ENCODE measurements at places on chromosomes 4 and X. TPM values are rescaled to one million over a fixed set of nuclear protein-coding genes. Genes with fewer than 3 reads are reported as not detected.
A peak's percentile ranks its signal among the peaks of the same experiment; 100 is the strongest.

The HELT gene
- not detected for total RNA-seq

The SPOCK3 gene
- 0.87 TPM for total RNA-seq

DNA sequence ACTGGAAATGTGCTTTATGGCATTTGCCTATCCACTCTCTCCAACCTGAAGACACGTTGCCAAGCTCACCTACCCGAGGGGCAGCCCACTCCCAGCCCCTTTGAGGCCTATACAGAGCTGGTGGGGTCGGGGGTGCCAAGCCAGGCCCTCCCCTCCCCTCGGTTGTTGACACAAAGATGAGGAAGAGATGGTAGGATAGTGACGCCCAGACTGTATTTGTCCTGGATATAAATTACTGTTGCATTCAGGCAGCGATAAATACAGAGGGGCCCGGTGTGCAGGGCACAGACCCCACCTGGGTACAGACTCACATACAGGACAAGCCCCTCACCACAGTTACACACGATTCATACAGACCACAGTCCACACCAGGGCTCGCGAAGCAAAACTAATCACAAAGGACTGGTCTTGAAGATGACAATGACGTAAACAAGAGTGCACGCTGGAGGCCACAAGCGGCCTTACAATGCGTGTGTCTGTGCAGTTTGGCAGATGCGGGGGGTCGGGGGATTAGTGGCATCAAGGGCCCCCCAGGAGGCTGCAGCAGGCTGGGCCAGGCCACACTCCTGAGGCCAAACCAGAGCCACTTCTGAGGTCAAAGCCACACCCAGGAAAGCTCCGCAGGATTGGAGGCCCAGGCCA is 14.6 kb downstream of the DGKQ start:
- DNase-seq: no peak
- H3K4me1 ChIP-seq: no peaks in the 10 kb centered on the region
- no peaks in the 10 kb centered on the region for H3K27me3 ChIP-seq
- no peak overlapping the region for H3K27ac ChIP-seq
- no peak overlapping the region for H3K4me3 ChIP-seq

- H3K27ac ChIP-seq: no peak overlapping the region
- no peak for DNase-seq
- no peaks in the 10 kb centered on the region for H3K27me3 ChIP-seq
- H3K4me3 ChIP-seq: no peak overlapping the region
- H3K4me1 ChIP-seq: no peaks in the 10 kb centered on the region
These were observed 1525.6 kb downstream of the ARAP2 start for GRCh38 chr4:34718576-34719245.

DNA sequence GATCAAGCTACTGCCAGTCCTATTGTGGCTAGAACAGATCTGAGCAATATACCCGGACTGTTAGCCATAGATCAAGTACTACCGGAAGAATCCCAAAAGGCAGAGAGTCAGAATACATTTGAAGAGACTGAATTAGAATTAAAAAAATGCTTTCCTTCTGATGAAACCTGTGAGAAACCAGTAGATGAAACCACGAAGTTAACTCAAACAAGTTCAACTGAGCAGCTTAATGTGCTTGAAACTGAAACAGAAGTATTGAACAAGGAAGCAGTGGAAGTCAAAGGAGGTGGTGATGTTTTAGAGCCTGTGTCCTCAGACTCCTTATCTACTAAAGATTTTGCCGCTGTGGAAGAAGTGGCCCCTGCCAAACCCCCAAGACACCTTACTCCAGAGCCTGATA is 46.8 kb downstream of the WDR44 start:
- DNase-seq: no peak
- H3K36me3 ChIP-seq: no peaks in the 10 kb centered on the region
- no peak overlapping the region for H3K27ac ChIP-seq
- H3K4me3 ChIP-seq: no peak overlapping the region
- H3K27me3 ChIP-seq: no peaks in the 10 kb centered on the region

- H3K27me3 ChIP-seq: no peaks in the 10 kb centered on the region
- no peak overlapping the region for H3K4me3 ChIP-seq
- no peaks in the 10 kb centered on the region for H3K36me3 ChIP-seq
These were observed 161.7 kb downstream of the BTC start for GRCh38 chr4:74632634-74633033.

GRCh38 chr4:120481756-120482155 is 415.1 kb upstream of the MAD2L1 start:
- no peak overlapping the region for H3K4me3 ChIP-seq
- no peaks in the 10 kb centered on the region for H3K27me3 ChIP-seq
- no peaks in the 10 kb centered on the region for H3K4me1 ChIP-seq
- no peaks in the 10 kb centered on the region for H3K36me3 ChIP-seq

The TEX13D gene
- not detected for total RNA-seq

GRCh38 chr4:140109737-140110136 is 44.2 kb downstream of the MAML3 start:
- no peak overlapping the region for H3K4me3 ChIP-seq
- DNase-seq: no peak

The PTPN13 gene
- total RNA-seq: 7.9 TPM

DNA sequence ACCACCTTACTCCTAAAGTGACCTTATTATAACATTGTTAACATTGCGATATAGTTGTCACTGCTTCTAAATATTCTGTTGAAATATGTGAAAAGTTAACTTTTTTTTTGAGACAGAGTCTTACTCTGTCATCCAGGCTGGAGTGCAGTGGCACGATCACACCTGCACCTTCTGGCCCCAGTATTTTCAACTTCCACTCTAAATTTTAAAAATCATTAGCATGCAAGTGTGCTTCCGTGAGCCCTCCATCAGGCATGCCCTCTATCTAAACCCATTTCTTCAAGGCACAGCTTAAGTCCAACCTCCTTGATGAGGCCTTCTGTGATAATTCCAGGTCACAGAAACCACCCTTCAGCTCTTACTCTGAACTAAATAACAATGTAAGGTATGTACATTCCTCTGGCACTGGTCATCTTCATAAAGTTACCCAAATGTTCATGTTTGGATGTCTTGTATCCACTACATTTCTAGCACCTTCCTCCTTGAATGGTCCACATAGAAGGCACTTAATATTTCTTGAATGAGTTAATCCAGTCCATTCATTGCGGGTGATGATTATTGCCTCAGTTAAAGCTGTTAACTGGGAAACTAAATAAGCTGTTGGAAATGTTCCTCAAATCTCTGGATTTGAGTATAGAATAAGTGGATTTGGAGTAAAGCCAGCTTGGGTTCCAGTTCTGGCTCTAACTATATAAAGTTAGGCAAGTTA is 38.6 kb upstream of the TMEM131L start:
- H3K4me3 ChIP-seq: no peak overlapping the region
- no peaks in the 10 kb centered on the region for H3K36me3 ChIP-seq
- H3K27ac ChIP-seq: no peak overlapping the region

The BCORL1 gene
- total RNA-seq: 11.1 TPM

GRCh38 chrX:46407753-46408130 is 137.5 kb downstream of the ZNF674 start:
- no peak overlapping the region for H3K4me3 ChIP-seq
- DNase-seq: no peak
- no peak overlapping the region for H3K27ac ChIP-seq
- H3K4me1 ChIP-seq: no peaks in the 10 kb centered on the region
- no peaks in the 10 kb centered on the region for H3K36me3 ChIP-seq

DNA sequence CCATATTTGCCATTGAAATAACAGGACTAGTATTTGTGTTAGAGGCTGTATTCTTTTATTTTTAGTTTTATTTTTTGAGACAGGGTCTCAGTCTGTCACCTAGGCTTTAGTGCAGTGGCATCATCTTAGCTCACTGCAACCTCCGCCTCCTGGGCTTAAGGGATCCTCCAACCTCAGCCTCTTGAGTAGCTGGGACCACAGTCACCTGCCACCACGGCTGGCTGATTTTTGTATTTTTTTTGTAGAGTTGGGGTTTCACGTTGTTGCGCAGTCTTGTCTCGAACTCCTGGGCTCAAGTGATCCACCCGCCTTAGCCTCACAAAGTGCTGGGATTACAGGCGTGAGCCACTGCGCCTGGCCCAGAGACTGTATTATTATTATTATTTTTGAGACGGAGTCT is 15.3 kb downstream of the TMEM131L start:
- H3K27me3 ChIP-seq: no peaks in the 10 kb centered on the region
- peaks cover 12% of the 10 kb centered on the region for H3K4me1 ChIP-seq
- H3K4me3 ChIP-seq: no peak overlapping the region

GRCh38 chrX:63417649-63418048 is 66.5 kb upstream of the SPIN4 start:
- no peak overlapping the region for H3K27ac ChIP-seq
- no peaks in the 10 kb centered on the region for H3K27me3 ChIP-seq
- DNase-seq: no peak
- H3K4me1 ChIP-seq: no peaks in the 10 kb centered on the region
- no peak overlapping the region for H3K4me3 ChIP-seq

DNA sequence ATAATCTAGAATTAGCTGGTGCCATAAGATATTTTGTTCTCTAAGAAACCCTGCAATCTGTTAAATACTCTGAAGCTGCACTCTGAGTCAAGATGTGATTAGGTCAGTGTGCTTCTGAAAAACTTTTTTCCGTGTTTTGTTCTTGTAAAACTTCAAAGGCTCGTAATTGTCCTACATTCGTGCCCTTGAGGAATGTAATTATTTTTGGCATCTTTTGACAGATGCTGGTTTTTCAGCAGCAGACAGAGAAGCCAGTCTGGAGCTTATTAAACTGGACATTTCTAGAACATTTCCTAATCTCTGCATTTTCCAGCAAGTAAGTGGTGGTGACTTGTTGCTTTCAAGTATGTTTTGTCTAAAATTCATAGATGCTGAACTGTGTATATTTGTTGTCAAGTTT is 36.8 kb upstream of the TADA2B start:
- no peaks in the 10 kb centered on the region for H3K27me3 ChIP-seq
- no peak overlapping the region for H3K27ac ChIP-seq
- no peak overlapping the region for H3K4me3 ChIP-seq
- peaks cover 4% of the 10 kb centered on the region for H3K36me3 ChIP-seq
- no peaks in the 10 kb centered on the region for H3K4me1 ChIP-seq

DNA sequence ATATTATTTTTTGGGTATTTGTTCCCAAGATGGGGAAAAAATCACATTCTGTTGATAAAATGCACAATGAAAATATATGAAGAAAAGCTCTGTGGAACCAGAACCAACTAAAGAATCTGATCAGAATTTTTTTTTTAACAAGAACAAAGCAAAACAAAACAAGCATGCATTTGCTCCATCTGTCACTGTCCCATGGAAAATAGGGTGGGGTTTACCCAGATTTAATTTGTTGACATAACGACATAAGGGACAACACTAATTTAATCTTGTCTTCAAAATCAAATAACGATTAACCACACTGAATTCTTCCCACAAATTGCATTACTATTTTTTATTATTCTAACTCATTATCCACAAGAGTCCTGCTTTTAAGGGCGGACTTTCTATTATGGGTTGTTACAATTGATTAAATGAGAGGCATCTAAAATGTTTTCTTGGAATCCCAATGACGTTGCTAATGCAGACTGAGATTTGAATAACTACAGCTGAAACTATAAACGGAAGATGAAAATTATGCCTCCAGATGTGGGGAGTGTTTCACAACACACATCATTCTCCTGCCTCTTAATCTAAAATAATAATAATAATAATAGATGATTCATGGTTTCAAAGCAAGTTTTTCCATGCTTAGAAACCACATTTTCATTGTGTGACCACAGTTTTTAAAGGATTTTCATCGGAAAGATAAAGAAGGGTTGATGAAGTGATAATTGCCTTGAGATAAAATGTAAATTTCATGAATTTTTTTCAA is 307.0 kb upstream of the CPEB2 start:
- H3K4me1 ChIP-seq: peaks cover 2% of the 10 kb centered on the region
- no peak overlapping the region for H3K27ac ChIP-seq
- no peaks in the 10 kb centered on the region for H3K27me3 ChIP-seq
- no peaks in the 10 kb centered on the region for H3K36me3 ChIP-seq
- H3K4me3 ChIP-seq: no peak overlapping the region

- no peaks in the 10 kb centered on the region for H3K36me3 ChIP-seq
- H3K27ac ChIP-seq: no peak overlapping the region
- no peak for DNase-seq
- no peaks in the 10 kb centered on the region for H3K4me1 ChIP-seq
- no peaks in the 10 kb centered on the region for H3K27me3 ChIP-seq
- H3K4me3 ChIP-seq: no peak overlapping the region
These were observed 17.2 kb downstream of the EDNRA start for GRCh38 chr4:147498031-147498660.

DNA sequence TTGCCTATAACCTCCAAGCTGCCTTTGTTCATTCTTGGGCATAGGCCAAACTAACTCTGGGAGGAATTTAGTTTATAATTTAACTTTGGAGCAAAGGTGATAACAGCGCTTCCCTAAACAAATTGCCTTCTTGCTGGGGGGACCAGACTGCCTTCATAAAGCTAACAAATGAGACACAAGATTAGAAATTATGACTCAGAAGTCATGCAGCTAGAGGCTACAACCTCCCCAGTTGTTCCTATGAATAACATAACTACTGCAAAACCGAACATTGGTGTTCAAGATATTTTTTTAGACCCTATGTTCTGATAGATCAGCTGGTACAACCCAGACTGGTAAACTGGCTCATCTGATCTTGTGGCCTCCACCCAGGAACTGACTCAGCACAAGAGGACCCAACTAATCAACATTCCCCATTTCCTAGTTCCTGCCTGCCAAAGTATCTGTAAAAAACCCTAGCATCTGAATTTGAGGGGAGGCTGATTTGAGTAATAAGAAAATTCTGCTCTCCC is 22.0 kb upstream of the TMPRSS11B start:
- DNase-seq: no peak
- no peak overlapping the region for H3K27ac ChIP-seq
- H3K36me3 ChIP-seq: no peaks in the 10 kb centered on the region
- H3K4me1 ChIP-seq: no peaks in the 10 kb centered on the region
- no peak overlapping the region for H3K4me3 ChIP-seq

DNA sequence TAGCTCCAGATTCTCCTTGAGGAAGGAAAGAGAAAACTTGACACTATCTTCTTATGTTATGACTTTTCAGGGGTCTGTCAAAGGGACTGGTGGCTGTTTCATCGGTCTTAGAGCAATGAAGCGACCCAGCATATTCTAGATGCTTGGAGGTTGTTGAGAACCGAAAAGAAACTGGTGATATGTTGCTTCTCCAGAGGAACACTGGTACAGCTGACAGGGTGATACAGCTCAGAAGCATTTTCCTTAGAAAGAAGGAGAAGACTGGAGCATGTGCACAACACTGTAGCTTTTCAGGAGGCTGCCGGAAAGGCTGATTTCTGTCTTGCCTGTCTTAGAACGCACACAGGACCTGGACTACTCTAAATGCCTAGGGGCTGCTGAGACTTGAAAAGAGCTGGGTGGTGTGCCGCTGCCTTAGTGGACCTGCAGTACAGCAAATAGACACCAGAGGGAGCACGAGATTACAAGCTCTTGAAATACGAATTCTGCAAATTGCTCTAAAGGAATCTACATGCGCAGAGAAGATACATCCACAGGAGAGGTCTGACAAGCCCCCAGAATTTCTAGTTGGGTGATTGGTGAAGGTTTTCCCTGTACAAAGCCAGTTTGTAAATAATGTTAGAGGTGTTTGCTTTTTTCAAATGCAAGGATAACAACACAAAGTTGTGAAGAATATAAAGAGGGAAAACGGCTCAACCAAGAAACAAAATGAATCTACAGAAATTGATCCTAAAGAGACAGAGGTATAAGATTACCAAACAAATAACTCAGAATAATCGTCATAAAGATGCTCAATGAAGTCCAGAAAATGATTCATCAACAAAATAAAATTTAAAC is 223.1 kb upstream of the DMD start:
- H3K27me3 ChIP-seq: no peaks in the 10 kb centered on the region
- no peak overlapping the region for H3K27ac ChIP-seq
- H3K36me3 ChIP-seq: no peaks in the 10 kb centered on the region
- DNase-seq: peak; percentile 28
- H3K4me1 ChIP-seq: no peaks in the 10 kb centered on the region
- no peak overlapping the region for H3K4me3 ChIP-seq
